Right lung (tissue), 10 donors: ENCODE measurements at places on chromosomes 2 and 18.

- DNase-seq = no peak
Measured at GRCh38 chr2:86673986-86674670, 46.0 kb upstream of the RMND5A start.

DNA sequence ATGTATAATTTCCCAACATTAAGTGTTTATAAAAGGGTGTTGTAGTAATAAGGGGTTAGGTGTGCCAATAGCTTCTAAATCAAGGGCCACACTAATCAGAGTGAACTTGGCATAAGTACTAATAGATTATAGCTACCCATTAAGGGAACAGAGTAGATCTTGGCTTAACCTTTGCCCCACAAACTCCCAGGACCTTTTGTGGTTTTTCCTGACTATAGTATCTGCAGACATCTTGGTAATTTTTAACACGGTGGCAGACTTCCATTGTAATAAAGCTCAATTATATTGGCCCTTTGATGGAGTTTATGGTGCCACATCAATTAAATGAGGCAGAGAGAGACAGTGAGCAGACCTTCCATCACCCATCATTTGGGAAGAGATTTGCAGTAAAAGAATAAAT lies 358.5 kb upstream of the HNRNPA3 start:
- no peak for DNase-seq

DNA sequence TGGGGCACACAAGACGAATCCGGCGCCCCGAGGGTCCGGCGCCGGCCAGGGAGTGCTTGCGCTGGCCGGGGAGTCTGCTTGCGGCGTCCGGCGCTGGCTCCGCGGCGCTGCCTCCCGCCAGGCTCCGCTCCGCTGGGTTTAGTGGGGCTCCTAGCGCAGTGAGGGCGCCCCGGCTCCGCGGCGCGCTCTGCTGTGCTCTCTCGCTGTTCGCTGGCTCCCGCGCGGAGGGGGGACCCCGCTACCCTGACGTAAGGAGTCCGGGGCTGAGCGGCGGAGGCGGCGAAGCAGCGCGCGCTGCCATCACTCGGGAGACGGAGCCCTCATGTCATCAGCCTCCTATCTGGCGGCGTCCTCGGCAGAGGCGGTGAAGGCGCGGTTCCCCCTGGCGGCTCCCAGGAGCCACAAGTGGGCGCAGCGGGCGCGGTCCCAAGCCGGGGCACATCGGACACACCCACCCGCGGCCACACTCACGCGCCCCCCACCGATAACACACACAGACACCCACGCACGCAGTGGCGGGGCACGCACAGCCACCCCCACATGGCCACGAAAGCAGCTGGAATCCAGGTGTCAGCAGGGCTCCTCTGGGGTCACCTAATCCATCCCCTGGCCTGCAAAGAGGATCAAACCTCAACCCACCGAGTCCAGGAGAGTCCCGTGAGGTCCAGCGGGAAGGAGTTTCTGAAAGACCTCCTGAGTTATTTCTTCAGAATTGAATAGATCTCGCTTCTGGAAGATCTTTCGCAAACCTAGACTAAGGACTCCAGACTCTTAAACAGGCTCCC lies at the start of gene C1QL2:
C1QL2 (minus strand) TSS at position 189 of the 785 bp plus-strand sequence. CDS start 482 bp downstream, outside the sequence.
- no peak for DNase-seq

GRCh38 chr2:138536302-138536701 lies 34.7 kb downstream of the SPOPL start:
- no peak for DNase-seq

DNA sequence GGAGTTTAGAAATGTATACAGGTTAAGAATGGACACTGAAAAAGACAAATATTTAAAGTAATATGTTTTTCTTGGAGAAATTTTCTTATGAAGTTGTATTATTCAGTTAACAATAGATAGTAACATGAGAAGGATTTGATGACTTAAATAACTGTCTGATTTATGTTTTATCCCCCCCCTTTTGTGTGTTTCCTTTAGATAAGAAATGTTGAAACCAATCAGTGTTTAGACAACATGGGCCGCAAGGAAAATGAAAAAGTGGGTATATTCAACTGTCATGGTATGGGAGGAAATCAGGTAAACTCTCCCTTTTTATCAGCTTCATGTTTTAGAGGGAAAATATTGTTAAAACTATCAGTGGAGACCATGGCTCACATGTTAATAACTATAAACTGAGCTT lies 289.7 kb upstream of the KCNJ3 start:
- no peak for DNase-seq

GRCh38 chr2:38835990-38836389 lies 39.7 kb downstream of the DHX57 start:
- DNase-seq = no peak
